ENCODE measurements at places on chromosomes 3 and 15.

DNA sequence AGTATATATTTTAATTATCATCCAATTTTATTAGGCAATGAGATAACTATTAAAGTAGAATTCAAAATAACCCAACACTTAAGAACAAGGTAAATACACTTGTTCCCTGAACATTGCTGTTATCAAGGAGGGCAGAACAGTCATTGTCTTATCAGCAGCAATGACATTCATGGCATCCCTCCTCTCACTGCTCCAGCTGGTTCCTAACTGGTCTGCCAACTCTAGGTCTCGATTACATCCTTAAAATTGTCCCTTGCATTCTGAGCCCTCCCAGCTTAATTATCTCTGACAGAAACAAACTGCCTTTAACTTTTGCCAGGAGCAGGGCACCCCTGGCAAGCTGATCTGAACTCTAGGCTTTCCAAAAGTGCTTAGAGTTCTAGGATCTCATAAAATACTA, 14.0 kb upstream of the DYNC1LI1 start:
- no peak for DNase-seq

DNA sequence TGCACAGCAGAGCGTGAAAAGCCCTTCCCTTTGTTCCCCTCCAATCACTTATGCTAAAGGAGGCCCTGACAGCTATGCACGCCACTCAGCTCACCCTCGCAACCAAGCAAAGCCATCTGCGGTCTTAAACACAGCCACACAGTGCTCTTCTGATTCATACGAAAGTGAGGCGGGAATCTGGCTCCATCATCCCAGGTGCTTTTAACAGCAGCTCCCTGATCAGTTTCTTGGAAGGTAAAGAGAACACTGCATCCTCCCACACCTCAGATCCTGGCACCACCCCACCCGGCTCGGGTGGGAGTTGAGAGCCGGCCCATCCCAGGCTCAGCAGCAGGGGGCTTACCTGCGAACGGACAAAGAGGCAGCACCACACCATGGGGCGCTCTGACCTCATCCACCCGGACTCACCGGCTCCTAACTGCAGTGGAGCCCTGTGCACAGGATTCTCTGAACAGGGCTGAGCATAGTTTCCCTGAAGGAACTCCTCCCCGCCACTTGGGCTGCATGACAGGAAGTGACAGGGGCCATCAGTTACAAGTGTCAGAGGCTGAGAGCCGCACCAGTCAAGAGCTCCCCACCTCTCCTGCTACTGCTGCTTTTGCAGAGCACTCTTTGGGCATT, 114.3 kb upstream of the ARHGEF3 start:
- peak; percentile 39 for DNase-seq

- DNase-seq = no peak
Measured at GRCh38 chr15:61037031-61037430, 192.1 kb downstream of the RORA start.

DNA sequence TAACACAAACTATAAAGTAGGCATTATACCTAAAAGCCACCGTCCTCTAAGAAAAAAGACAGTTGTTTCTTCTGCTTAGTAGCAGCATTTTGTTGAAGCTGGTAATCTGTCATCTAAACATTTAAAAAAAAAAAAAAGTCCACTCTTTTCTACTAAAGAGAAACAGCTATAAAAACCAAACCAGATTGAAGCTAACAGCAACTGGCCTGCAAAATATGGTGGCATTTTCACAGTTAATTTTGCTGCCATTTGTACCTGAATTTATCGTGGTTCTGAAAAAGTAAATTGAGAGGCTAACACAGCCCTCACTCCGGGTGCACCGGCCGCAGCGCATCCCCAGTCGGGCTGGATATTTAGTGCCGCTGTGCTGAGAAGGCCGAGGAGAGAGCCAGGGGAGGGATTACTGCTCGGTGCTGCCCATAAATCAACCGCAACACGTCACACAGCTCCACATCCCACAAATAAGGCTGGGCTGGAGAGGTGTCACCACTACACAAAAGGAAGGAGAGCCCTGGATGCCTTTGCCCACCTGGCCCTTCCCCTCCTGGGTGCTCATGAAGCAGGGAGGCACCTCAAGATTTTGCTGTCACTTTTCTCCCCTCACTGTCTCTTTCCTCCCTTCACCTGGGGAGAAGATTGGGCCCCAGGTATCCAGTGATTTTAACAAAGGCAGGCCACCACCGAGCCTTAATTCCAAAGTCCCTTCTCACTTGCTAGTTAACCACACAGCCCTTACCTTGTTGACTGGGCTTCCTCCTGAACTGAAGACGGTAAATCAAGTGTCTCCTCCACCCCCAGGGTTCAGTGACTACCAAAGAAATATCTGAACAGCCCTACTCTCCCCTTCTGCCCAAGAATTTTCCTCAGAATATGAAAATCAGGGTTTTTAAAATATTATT, 44.4 kb downstream of the MECOM start:
- DNase-seq = no peak

GRCh38 chr3:195709676-195710085, 11.1 kb upstream of the MUC20 start:
- DNase-seq = no peak

- DNase-seq = no peak
Measured at GRCh38 chr3:182668974-182669373, 124.3 kb upstream of the ATP11B start.

GRCh38 chr15:86054338-86054737, 25.3 kb upstream of the AGBL1 start:
- no peak for DNase-seq

- DNase-seq = no peak
Measured at GRCh38 chr3:73071952-73072351, 10.5 kb downstream of the EBLN2 start.

- no peak for DNase-seq
Measured at GRCh38 chr3:73018298-73018697, 21.7 kb downstream of the PPP4R2 start.

- no peak for DNase-seq
Measured at GRCh38 chr15:34366271-34367065, 528 bp downstream of the LPCAT4 start.

GRCh38 chr15:25469377-25469776, 30.6 kb upstream of the UBE3A start:
- DNase-seq = no peak

- no peak for DNase-seq
Measured at GRCh38 chr15:91854639-91854990, 1.1 kb downstream of the SLCO3A1 start.

GRCh38 chr3:149934524-149934923, 36.2 kb downstream of the PFN2 start:
- DNase-seq = no peak

- peak; percentile 23 for DNase-seq
Measured at GRCh38 chr3:45226206-45226915, at the start of gene TMEM158. Gene TMEM158, minus strand, starts transcription at chr3:45226287. Its CDS starts 260 bp downstream, at chr3:45226027.

- no peak for DNase-seq
Measured at GRCh38 chr3:2094941-2095340, 3.7 kb upstream of the CNTN4 start.

DNA sequence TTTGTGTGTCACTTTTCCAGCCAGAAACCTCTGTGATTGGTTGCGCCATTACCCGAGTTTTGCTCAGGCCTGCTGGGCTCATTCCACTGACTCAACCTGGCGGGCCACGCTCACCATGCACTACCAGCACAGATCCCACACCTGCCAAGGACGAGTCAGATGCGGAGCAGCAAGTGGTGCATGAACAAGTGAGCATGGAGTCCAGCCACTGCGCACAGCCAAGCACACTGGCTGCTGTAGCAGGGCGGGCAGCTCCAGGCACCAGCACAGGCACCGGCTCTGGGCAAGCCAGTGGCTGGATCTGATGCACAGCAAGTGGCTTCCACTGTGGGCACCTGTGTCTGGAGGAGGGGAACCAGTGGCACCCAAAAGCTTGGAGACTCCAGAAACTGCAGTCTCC, 110.4 kb downstream of the CBLB start:
- DNase-seq = no peak

GRCh38 chr3:106825962-106826605, 551.2 kb upstream of the CCDC54 start:
- no peak for DNase-seq

DNA sequence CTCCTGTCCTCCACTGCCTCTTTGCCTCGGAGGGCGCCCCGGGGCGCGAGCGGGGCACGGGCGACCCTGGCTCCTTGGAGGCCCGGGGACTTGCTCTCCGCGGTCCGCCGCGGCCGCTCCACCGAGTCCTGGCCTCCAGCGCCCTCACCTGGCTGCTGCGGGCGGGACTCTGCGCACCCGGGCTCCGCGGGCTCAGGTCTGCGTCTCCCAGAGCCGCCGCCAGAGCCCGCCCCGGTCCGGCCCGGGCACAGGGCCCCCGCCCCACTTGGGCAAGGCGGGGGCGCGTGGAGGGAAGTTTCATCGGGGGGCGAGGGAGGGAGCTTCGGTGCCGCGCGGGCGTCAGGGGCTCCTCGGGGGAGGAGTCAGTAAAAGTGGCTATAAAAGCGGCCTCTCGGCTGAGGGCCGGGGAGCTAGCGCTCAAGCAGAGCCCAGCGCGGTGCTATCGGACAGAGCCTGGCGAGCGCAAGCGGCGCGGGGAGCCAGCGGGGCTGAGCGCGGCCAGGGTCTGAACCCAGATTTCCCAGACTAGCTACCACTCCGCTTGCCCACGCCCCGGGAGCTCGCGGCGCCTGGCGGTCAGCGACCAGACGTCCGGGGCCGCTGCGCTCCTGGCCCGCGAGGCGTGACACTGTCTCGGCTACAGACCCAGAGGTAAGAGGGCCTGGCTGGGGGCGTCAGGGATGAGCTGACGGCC, at the start of gene CEMIP:
TSS of gene CEMIP (plus strand) at position 407 of the 694 bp plus-strand sequence. CDS start 94,510 bp downstream, outside the sequence.
- DNase-seq = no peak

DNA sequence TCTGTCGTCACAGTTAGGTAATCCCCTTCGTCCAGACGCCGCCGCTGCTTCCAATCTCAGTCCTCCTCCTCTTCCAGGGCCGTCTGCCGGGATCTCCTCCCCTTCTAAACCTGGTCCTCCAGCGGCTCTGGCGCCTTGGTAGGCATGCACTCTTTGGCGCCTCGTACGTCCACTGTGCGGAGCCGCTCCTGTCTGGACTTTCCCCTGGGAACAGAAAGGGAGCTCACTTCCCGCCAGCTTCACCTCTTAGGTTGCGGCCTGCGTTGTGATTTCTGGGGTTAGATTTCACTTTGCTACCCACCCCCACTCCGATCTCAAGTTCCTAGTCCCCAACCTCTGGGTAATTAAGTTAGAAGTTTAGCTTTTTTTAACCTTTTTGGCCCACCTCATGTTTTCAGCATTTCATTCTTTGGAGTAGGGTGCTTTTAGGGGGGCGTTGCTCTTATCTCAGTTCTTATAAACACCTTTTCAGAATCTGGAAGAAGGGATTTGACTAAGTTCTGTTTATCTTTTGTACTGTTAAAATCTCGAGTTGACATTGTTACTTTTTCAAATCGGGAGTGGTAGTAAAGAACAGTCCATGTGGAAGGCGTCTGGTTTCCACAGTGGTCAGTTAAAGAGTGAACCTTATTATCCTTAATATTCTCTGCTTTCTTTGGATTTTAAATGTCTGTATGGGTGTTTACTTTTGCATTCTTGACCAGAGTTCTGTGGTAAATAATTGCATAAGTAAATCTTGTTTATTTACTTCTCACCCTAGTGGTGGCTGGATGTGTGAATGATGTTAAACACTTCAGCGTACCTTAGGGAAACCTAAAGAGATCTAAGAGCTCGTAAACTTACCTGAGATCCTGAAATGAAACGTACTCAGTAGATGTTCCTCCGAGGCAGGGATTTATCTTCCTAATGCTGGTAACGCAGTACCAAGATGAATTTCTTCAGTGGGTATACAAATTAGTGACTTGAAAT, 611 bp downstream of the CTDSPL2 start:
- DNase-seq = no peak

GRCh38 chr3:6079011-6079410, 781.9 kb upstream of the GRM7 start:
- no peak for DNase-seq

DNA sequence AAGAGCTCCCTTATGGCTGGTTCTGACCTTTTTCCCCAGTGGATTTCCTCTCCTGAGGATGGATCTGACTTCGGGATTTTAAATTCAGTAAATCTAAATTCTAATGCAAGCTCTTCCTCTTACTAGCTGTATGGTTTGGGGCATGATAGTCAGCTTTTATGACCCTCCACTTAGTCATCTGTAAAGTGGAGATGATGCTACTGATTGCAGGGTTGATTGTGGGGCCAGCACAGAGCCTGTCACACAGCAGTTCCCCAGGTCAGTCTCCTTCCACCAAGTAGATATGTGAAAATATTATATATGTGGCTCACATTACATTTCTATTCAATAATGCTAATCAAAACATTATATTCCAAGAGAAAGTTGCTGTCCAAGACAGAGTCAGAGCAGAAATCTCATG, 141.3 kb upstream of the UBE2E1 start:
- no peak for DNase-seq

DNA sequence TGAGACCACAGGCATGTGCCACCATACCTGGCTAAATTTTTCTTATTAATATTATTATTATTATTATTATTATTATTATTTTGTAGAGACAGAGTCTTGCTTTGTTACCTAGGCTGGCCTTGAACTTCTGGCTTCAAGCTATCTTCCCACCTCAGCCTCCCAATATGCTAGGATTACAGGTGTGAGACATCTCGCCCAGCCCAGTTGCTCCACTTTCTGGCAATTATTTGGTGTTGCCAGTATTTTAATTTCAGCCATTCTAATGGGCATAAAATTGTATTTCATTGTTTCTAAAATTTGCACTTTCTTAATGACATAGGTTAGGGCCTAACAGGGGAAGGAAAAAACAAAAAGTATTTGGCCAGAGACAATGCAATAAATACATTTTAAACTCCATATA, 1217.6 kb upstream of the ALCAM start:
- DNase-seq = no peak

DNA sequence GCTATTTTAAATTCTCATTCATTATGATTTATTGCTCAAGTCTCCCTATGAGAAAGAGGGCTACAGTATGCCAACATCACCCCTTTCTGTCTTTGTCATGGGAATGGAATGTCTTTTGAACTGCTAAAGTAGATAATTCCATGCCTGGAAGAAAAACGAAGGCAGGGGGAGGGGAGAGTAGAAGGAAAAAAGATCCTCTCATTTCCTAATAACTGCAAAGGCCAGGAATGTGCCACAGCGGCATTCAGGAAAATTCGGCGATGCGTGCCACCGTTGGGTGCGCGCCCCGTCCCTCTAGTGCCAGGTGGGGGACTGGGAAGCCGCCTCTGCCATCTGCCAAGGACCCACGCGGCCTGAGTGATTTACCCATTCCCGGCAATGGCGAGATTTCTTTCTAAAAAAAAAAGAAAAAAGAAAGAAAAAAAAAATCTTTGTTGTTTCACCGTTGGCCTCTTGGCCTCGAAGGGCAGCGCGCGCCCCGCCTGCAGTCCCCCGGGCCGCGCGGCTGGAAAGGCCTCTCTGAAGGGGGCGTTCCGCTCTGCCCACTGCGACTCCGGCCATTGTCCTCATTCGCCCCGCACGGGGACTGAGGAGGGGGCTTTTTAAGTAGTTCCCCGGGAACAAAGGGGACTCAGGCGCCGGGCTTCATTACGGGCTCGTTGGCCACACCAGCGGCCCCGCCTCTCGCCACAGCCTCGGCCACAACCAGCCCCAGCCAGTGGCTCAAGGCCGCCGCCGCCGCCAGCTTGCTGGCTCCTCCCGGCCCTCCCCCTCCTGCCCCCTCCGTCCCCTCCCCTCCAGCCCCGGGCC, 54.5 kb downstream of the CPN2 start:
- no peak for DNase-seq

DNA sequence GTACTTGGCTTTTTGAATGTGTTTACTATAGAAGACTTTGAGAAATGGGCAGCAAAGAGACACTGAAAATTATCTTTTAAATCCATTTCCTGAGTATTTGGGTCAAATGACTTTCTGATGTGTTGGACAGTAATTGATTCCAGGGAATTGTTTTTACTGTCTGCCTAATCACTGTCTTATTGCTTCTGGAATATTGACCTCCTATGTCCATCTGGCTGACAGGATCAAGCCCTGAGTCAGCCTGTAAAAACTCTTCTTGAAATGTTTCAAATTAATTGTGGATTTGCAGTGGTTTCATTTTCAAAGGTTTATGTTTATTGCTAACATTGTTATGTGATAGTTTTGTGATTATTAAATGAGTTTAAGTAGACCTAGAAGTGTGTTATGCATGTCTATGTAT, 50.6 kb upstream of the MLF1 start:
- DNase-seq = no peak
